ENCODE measurements at places on chromosomes 11 and 22.

- no peak for DNase-seq
Measured at GRCh38 chr22:44362249-44363012, 49.7 kb upstream of the SHISAL1 start.

- DNase-seq = no peak
Measured at GRCh38 chr22:43476341-43476740, 64.5 kb downstream of the MPPED1 start.

DNA sequence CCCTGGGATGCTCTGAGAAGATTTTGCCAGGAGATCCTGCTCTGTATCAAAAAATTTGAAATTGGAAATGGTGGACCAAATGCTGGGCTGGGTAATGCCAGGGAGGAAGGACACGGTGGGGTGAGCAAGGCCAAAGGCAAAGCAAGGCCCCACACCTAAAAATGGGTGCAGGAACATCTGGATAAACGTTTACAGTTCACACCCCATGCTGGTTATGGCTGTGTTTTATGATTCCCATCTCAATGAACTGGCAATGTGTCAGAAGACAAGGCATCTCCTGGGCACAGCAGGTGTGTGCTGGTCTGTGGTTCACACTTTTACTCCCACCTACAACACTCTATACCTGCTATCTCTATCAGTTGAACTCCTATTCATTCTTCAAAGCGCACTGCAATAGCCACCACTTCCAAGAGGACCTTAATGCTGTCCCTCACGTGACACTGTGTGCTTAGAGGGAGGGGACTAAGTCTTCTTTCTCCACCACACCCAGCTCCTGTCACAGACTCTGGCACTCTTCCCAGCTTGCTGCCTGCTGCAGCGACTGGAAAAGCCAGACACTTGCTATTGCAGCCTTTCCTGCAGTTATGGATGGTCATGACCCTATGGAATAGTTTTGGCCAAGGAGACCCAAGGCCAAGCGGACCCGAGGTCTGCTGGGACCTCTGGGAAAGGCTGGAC is 277.5 kb downstream of the CTTN start:
- DNase-seq = no peak

DNA sequence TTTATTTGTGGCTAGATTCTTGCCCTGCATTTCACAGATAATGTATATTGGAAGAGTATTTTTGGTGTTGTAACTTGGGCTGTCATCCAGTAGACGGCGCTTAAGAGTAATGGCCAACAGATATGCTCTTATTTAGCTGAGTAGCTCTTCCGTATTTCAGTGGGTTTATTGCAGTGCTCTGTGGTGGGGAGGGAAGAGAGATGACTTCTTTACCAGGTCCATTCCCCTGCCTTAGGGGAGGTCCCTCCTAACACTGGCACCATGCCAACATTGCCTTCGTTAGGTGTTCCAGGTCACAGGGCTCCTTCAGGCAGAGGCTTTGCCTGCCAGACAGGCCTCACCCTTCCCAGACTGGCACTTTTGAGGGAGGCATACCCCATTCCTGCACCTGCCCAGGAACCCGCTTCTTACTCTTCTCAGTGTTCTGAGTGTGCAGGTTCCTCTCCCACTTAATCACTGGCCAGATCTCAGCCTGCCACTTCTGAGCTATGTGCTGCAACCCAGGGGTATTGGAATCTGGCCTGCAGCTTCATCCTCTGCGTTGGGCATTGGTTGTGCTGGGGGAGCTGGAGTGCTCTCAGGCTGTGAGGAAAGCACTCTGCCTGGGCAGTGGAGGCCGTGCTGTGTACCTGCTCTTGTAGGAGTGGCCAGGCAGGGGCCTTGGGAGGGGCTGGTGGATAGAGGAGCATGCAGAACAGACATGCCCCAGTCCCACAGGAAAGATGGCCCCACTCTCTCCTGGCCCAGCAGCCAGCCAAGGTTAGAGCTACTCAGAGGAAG is 29.4 kb upstream of the SLN start:
- no peak for DNase-seq

DNA sequence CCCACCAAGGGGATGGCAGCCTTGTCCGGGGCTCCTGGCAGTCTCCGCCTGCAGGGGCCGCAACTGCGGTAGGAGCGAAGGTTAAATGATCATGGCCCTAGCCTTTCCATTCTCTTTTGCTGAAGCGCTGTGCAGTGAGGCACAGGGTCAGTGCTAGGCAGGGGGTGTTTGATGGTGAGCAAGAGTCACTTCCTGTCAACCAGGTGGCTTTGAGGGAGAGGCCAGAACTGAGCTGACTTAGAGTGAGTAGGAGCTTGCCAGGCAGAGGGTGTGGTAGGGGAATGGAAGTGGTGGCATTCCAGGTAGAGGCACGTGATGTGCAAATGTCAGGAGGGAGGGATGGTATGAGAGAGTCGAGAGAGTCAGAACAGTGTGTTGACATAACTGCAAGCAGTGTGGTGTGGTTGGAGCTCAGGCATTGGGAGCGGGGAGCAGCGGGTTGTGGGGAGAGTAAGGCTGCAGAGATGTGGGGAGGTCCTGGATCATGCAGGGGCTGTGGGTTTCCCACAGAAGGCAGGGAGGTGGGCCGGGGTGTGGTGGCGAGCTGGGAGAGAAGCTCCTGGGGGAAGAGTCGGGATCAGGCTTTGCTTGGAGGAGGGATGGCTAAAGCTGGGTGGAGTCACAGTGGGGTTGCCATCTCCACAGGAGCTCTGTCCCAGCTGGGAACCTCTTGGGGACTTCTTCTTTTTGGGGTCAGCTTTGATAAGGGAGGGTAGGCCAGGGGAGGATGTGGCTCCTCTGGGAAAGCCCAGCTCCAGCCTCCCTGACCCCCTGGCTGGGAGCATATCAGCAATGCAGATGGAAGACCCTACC is 33.3 kb downstream of the AMPD3 start:
- DNase-seq = no peak

- DNase-seq = peak; percentile 16
Measured at GRCh38 chr11:6812390-6813005, 13.0 kb upstream of the OR6A2 start.

DNA sequence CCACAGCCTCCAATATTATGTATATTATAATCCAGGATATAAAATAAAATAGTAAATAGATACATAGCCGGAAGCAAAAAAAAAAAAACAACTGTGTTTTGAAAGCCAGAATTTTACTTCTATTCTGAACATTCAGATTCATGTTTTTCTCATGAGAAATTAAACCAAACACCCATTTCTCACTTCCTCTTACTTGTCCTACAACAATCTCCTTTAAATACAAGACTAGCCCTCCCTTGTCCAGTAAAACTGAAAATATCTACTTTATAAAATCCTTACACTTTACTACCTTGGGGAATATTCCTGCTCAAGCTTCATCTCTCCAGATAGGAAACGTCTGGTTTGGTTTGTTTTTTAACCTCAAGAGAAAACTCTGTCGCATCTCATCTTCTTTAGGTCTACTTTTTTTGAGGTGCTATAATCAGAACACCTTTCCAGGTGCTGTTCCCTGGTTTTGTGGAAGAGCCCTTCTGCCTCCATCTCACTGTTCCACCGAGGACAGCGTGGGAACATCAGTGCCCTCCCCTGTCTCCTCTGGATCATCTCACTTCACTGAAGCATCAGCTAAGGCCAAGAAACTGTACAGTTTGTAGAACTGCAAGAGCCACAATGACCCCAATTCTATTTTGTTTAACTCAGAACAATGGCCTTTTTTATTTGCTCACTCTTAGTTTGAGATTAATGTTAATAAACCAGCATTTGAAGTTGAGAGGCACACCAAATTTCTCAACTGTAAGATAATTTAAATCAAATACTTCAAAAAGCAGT is 82.0 kb upstream of the ARHGAP32 start:
- DNase-seq = no peak

GRCh38 chr22:31841078-31841827 is 87.4 kb downstream of the DEPDC5 start:
- DNase-seq = no peak

- DNase-seq = no peak
Measured at GRCh38 chr11:62719302-62719978, 7.8 kb downstream of the HNRNPUL2 start.

GRCh38 chr11:34674038-34674437 is 53.1 kb downstream of the EHF start:
- no peak for DNase-seq

All from stimulated activated CD4-positive, alpha-beta T cell treated with anti-CD3 and anti-CD28 coated beads, Interleukin-2, amount 100 ng/mL, for 4 hours (primary cell).